ENCODE measurements at places on chromosomes 6 and 20.

GRCh38 chr20:49642816-49643215 lies 70.9 kb downstream of the B4GALT5 start:
- DNase-seq: no peak

DNA sequence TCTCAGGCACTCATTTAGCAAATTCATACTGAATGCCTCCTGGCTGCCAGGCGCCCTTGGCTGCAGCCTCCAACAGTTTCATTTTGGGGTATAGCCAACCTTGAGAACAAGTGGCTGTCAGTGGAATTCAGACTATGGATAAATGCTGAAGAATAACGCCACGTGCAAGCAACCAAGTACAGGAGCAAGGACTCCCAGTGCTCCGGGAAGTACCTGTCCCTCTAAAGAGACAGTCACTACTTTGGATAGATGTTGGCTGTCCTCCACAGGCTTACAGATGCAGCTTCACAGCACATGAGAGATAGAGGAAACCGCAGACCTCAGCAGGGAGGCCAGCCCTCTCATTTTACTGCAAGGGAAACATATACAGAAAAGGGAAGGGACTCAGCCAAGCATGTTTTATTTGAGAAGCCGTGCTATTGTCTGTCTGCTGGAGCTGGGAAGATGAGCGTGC lies 658.2 kb downstream of the PTPRT start:
- DNase-seq: no peak

DNA sequence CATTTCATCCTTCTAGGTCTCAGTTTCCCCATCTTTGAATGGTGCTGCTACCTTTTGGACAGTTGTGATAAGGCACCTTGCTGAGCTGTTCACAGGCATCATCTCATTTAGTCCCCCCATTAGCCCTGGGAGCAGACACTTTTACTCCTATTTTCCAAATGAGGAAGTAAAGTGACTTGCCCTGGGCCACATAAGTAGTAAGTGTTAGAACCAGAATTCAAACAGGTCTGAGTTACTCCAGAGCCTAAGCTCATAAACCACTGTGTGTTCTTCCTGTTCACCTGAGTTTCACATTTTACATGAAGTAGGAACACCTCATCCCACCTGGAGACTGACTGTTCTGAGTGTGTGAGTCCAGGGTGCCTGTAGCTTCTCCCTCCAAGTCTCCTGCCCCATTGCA lies 43.5 kb upstream of the EPB41L1 start:
- DNase-seq: no peak

GRCh38 chr6:17899491-17899890 lies 87.9 kb downstream of the KIF13A start:
- DNase-seq: no peak

DNA sequence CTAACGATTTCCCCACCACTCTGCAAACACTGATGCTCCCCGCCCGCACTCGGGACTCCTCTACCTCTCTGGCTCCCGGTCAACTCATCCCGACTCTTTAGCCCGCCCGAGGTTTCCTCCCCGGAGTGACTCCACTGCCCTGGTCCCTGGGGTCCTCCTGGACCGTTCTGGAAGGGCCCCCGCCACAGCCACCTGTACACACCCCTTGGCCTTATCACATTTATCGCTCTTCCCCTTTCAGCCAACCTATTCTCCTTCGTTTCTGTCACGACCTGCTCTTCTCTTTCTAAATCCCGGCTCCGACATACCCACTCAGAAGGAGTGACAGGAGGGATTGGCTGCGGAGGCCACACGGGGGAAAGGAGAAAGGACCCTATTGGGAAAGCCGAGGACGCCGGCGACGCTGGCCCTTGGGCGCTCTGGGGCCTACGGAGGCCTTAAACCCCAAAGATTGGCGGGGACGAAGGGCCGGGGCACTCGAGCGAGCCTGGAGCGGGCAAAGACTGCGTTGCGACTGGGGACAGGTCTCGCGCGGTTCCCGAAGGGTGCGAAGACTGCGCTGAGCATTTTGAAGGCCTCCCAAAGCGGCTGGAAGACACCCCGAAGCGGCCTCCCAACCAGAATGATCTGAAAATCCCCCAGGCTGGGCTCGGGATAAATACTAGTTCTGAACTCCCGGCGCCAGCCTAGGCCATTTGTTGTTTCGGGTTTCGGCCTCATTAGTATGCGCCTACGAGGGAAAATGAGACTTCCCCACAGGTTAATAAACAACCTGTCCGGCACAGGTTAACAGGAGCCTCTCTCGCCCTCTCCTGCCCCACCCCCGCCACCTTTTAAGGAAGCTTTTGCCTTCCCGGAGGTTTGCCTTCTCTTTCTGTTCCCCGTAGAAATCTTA lies 9.2 kb downstream of the SIM1 start:
- no peak for DNase-seq

- no peak for DNase-seq
These were observed 119.9 kb downstream of the TTLL2 start for GRCh38 chr6:167444602-167445346.

DNA sequence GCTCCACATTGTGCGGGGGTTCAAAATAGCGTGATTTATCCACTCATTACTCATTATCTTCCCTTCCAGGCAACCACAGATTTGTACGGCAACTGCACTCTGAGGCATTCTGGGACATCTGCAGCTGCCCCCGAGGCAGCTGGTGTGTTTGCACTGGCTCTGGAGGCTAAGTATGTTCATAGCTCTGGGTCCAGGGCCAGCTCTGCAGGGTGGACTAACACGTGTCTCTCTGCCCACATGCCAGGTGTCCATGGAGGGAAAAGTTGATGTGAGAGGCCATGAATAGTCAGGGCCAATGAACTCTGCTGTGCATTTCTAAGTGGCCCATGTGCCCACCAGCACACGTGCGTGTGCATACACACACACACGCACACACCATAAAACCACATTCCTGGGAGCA lies 74.9 kb downstream of the BFSP1 start:
- no peak for DNase-seq

DNA sequence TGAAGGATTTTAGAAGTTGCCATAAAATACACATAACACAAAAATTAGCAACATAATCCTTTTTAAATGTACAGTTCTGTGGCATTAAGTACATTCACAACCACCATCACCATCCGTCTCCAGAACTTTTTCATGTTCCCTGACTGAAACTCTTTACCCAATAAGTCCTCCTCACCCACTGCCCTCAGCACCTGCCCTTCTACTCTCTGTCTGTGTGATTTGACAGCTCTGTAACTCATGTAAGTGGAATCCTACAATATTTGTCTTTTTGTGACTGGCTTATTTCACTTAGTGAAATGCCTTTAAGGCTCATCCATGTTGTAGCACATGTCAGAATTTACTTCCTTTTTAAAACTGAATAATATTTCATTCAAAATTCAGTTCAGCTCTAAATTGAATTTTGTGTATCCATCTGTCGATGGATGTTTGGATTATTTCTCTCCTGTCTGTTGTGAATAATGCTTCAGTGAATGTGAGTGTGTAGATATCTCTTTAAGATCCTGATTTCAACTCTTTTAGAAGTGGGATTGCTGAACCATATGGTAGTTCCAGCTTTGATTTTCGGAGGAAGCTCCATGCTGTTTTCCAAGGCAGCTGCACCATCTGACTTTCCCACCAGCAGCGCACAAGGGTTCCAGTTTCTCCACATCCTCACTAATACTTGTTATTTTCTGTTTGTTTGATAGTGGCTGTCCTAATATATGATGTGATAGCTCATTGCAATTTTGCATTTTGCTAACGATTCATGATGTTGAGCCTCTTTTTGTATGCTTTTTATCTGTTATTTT lies 4.2 kb downstream of the ENTPD6 start:
- no peak for DNase-seq

DNA sequence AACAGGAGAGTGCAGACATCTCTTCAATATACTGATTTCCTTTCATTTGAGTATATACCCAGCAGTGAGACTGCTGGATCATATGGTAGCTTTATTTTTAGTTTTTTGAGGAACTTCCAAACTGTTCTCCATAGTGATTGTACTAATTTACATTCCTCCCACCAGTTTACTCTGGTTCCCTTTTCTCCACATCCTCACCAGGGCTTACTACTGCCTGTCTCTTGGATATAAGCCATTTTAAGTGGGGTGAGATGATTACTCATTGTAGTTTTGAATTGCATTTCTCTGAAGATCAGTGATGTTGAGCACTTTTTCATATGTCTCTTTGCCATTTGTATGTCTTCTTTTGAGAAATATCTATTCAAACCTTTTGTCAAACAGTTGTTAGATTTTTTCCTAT lies 64.9 kb upstream of the HMGCLL1 start:
- no peak for DNase-seq

DNA sequence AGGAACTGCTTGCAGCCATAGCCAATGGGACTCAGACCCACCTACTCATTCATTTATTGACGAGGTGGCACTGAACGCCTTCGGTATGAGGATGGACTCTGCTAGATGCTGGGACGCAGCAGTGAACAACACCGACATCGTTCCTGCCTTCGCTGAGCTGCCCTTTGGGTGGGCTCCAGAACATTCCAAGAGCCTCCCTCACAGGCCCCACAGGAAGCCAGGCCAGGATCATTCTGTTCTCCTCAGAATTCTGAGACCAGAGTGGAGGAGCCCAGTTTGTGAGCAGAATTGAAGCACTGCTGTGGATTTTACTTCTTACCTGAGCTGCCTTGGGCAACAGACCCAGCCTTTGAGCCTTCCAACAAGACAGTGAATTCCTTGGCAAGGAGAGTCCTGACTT lies 82.1 kb downstream of the KCNB1 start:
- no peak for DNase-seq

DNA sequence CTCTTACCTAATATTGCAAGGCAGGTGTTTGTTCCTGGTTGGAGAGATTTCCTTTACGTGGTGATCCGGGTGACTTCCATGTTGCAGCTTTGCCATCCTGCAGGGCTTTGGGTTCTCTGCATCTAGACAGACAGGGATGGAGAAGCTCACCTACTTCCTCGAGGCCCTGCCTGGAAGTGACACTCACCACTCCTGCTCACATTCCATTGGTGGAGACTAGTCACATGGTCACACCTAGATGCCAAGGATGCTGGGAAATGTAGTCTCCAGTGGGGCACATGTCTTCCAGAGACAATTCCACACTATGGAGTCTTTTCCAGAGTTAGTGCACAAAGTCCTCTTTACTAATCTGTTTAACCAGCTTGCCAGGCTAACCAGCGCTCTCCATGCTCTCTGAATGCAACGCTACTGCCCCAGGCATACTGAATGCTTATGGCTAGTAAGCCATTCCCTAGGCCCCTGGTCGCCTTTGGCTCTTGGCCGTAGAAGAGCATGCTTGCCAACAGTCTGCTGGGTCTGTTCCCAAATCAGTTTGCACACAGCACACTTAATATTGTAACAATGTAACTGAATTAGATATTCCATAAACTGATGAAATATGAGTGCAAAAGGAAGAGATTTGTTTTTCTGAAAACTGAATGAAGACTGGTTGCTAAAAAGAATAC lies 6.7 kb upstream of the KCNK15 start:
- DNase-seq: peak; percentile 78

DNA sequence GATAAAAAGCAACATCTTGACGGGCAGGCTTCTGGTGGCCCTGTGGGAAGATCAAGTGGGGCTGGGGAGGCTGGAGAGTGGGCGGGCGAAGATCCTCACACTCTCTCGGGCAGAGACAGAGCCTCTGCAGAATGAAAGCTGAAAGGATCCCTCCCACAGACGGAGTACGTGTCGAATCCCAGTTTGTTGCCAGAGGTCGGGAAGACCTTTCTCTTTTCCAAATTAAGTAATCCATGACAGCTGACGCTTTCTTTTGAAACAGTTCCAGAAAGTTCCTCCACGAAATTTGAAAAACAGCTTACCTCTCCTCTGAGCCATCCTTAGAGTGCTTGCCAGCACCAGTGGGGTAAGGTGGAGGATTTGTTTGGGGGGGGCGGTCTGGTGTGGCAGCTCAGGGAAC lies 155.6 kb upstream of the SMLR1 start:
- DNase-seq: no peak

- DNase-seq: no peak
These were observed 71.9 kb upstream of the MLN start for GRCh38 chr6:33875696-33876095.

DNA sequence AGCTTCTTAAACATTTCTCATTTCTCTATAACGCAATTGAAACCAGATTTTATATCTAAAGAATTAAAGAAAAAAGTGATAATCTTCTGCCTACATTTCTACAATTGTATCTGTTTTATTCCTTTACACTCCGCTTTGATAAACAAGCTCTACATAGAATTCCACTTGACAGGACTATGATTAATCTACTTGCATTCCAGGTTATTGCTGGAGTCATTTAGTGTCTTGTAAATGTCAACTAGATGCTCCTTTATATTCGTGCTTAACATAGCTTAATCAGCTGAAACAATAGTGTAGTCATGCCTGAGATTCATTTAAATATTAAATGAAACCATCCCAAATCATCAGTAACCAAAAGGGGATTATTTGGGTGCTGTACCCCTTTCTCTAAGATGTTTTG lies 284.0 kb downstream of the TRDN start:
- no peak for DNase-seq

- no peak for DNase-seq
These were observed 3.9 kb upstream of the CST9 start for GRCh38 chr20:23609486-23610109.

DNA sequence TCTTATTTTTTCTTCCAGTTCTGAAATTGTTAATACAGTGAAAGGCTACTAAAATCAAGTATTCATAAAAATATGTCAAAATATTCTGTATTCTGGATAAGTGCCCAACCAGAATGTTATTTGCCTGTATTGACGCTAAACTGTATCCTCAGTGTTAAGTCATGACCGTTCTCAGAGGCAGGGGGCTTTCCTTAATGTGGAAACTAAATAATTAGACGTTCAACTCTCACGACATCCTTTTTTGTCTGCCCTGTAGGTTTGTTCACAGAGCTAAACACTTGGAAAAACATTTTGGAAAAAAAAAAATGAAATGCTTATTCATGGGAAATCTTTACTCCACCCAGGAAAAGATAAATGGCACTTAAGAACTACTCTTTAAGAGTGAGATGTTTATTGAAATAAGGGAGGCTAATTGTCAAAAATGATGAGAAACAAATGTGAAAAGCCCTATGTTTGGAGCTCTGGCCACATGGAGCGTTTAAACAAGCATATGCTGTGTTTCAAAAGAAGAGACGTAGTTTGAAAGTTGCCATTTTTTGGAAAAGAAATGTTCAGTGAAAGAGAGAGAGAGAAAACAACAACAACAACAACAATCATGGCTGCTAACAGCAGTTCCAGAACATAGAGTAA lies 453.1 kb upstream of the MARCKS start:
- DNase-seq: no peak

DNA sequence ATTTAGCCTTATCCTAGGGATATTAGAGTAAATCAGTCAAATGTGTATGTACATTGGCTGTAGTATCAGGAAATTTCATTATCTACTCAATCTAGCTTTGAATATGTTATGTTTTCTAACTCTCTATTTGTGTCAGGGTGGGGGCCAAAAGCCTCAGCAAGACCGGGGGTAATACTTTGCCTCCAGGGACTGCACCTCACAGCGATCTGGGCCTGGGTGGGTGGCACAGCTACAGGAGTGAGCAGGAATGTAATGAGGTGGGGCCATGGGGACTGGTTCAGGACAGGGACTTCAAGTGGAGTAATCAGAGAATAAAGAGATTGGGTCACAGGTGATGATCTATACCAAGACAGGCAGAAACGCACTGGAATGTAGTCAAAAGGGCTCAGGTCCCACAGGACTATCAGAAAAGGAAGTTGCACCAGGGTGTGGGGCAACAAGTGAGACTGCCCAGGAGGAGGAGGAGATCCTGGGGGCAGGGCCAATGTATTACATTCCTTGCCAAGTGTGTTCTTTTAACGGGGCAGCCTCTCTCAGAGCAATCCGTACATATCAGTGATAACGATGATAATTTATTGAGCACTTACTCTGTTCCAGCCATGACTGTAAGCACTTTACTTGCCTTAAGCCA lies 54.0 kb downstream of the PIGU start:
- no peak for DNase-seq

Data from NCI-H460 (cell line).